ENCODE measurements at places on chromosomes 12 and 14.

DNA sequence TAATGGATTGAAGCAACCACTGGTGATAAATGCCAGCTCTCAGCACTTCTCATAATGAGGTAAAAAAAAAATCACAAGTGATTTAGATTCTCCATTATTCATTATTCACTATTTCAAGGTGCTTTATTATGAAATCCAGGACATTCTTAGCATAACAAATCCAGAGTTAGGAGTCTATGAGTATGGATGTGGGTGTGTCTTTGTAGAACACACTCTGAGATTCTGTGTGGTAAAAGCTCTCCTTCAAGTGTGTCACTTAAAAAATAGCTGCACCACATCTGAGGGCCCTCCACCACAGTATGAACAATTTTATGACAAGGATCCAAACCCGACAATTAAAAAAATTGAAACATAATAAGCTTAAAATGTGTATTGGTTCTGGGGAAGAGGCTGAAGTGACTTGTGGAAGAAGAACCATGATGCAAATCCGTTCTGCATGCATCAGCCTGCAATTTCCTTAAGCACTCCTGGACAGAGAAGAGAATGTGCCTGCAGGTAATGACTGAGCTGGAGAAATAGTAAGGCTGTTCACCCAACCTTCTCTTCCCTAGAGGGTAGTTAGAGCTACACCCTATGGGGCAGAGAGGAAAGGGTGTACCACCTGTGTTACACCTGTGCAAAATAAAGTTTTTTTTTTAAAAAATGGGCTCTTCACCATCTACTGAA lies 488.5 kb upstream of the MGAT4C start:
- DNase-seq = no peak

GRCh38 chr12:26058308-26058707 lies 66.5 kb downstream of the BHLHE41 start:
- DNase-seq = no peak

GRCh38 chr12:24943947-24944600 lies 4.8 kb downstream of the BCAT1 start:
- no peak for DNase-seq

DNA sequence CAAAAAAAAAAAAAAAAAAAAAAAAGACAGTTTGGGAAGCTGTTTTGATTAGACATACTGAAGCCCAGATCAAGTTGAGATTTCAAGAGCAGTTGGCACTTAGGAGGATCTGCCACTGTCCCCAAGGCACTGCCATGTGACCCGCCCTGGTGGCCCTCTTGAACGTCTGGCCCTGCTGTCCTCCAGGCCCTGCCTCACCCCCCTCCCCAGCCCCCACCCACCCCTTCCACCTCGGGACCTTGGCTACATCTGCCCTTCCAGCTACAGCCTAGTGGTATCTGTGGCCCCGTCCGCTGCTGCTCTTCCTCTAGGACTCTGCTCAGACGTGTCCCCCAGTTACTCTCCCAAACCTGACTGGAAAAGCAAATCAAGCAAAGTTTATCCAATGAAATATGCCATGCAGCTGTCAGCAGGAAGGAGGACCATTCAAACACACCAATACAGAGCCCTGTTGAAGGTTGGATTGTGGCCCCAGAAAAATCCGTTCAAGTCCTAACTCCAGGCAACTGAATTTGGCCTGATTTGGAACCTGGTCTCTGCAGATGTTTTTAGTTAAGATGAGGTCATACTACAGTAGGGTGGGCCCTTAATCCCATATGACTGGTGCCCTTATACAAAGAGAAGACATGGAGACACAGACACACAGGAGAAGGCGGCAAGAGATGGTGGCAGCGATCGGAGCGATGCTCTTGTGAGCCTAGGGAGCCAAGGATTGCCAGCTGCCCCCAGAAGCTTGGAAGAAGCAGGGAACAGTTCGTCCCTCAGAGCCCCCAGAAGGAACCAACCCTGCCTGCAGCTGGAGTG lies 17.7 kb downstream of the SLC25A29 start:
- no peak for DNase-seq

- DNase-seq = no peak
These were observed 35.2 kb upstream of the MEG3 start for GRCh38 chr14:100790502-100791347.

DNA sequence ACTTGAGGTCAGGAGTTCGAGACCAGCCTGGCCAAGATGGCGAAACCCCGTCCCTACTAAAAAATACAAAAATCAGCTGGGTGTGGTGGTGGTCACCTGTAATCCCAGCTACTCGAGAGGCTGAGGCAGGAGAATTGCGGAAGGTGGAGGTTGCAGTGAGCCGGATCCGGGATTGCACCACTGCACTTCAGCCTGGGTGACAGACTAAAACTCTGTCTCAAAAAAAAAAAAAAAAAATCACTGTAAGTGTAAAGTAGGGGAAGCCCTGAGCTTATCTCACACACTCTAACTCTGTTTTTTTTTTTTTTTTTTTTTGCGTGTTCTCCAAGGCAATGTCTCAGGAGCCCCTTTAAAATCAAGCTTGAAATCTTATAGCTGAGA lies 421 bp upstream of the RBMS2 start:
- no peak for DNase-seq

GRCh38 chr12:4526923-4527546 lies 11.7 kb upstream of the RAD51AP1 start:
- DNase-seq = no peak

Data from BE2C (cell line).